ENCODE measurements at places on chromosomes 13 and 19.

- DNase-seq, result no peak
Measured at GRCh38 chr19:10320602-10321416, 5.0 kb upstream of the FDX2 start.

GRCh38 chr13:81957121-81957520 is 1616.2 kb upstream of the SPRY2 start:
- DNase-seq, result no peak

- DNase-seq, result no peak
Measured at GRCh38 chr13:36362914-36363313, 16.7 kb upstream of the SPART start.

DNA sequence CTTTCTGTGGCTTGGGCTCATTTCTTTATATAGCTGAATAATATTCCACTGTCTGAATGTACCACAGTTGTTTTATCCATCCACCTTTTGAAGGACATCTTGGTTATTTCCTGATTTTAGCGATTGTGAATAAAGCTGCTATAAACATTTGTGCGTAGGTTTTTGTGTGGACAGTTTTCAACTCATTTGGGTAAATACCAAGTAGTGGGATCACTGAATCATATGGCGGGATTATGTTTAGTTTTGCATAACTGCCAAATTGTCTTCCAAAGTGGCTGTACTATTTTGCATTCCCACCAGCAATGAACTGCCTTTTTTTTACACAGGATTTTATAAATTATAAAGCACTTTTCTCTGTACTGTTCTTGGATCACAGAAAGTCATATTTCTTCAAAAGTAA is 13.7 kb upstream of the LRCH1 start:
- no peak for DNase-seq

DNA sequence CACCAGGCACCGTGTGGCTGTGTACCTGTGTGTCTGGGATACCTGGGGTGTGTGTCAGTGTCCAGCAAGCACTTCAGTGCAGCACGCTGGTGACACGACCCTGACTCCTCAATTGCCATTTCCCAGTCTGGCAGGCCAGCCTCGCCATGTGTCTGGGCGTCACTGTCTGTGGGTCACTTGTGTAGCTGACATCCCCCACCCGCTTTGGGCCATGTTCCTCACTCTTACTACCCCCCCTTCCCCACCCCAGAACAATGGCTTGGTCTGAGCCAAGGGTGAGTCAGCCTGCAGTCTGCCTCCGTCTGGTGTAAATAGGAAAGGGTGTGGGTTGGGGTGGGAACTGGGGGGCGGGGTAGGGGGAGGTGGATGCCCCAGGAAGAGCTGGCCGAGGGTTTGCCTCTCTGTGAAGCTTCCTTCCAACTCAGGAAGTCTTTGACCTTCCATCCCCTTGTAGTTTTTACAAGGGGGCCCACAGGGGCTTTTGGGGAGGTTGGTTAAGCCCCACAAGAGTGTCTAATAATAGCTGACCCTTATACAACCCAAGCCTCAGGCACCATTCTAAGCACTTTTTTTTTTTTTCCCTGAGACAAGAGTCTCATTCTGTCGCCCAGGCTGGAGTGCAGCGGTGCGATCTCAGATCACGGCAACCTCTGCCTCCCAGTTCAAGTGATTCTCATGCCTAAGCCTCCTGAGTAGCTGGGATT is 17.6 kb downstream of the NOVA2 start:
- DNase-seq, result no peak

- no peak for DNase-seq
Measured at GRCh38 chr13:32124743-32125142, 93.2 kb downstream of the FRY start.

DNA sequence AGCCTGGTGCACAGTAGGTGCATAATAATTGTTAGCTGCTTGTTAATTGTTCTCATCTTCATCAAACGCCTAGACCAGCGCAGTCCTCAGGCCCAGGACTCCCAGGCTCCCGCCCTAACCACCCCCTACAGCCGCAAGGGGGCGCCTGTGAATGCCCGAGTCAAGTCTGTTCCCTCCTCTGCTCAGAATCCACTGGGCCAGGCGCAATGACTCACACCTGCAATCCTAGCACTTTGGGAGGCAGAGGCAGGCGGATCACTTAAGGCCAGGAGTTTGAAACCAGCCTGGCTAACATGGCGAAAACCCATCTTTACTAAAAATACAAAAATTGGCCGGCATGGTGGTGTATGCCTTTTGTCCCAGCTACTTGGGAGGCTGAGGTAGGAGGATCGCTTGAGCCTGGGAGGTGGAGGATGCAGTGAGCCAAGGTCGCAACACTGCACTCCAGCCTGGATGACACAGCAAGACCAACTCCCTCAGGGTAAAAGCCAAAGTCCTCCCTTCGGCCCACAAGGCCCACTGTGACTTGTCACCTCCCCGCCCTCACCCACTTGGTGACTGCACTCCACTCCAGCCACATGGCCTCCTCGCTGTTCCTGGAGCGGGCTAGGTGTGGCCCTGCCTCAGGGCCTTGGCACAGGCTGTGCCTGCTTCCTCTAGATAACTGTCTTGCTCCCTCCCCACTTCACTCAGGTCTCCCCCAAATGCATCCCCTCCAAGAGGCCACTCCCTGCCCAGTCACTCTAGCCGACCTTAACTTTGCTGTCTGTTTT is 9.1 kb downstream of the ZNF653 start:
- peak; percentile 70 for DNase-seq

DNA sequence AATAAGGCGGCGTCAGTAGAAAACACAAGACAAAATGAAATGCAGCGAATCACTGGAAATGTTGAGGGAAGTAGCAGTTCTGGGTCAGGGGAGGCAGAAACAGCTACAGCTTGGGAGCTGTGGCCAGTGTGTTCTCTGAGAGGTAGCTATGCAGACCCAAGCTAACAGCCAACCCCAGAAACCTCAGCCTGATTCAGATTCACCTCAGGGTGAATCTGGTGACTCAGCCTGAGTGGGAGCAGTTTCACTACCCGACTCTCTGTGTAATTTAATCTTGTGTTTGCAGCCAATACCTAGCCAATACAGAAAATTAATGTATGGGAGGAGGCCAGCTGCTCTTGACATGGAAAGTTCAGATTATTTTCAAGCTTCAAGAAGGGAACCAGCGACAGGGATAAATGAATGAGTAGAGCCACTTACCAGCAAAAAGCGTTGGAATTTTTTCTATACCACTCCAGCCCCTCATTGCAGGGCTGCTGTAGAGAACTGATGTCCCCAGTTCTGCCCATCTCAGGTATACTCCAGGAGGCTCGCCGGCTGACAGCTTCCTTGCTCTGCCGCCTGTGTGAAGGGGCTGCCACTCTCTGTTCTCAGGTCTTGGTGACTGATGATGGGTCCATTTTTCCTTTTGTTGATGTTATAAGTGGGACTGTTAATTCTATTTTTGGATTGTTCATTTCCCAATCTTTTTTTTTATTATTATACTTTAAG is 8.9 kb downstream of the IGFL3 start:
- DNase-seq, result peak; percentile 76

- no peak for DNase-seq
Measured at GRCh38 chr19:42403586-42403985, 13.5 kb upstream of the CNFN start.

Data from activated naive CD8-positive, alpha-beta T cell treated with anti-CD3 and anti-CD28 coated beads for 36 hours (primary cell).